ENCODE measurements at places on chromosomes 3 and 15.

- DNase-seq, result no peak
These were observed 49.2 kb downstream of the PIERCE2 start for GRCh38 chr15:55457401-55458022.

- no peak for DNase-seq
These were observed 20.2 kb downstream of the SEMA6D start for GRCh38 chr15:47737477-47737876.

GRCh38 chr3:188350961-188351360, 197.0 kb downstream of the LPP start:
- DNase-seq, result no peak

- no peak for DNase-seq
These were observed 84.1 kb downstream of the MEIS2 start for GRCh38 chr15:37016231-37016630.

DNA sequence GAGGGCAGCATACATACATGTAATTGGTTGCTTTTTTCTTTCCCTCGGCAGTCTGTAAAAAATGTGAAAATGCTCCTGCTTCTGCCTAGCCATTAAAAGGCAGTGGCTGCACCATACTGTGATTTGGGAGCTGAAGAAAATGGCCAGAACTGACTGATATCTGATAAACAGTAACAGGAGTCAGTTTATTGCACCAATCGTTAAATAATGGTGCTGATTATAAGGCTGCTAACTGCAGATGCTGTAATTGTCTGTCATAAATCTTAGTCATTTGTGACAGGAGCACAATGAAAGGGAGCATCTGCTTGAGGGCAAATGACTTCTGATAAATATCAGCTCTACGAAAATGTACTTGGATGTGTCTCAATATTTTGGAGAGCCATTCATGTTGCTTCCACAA, 263.1 kb upstream of the DNAJC19 start:
- DNase-seq, result no peak

DNA sequence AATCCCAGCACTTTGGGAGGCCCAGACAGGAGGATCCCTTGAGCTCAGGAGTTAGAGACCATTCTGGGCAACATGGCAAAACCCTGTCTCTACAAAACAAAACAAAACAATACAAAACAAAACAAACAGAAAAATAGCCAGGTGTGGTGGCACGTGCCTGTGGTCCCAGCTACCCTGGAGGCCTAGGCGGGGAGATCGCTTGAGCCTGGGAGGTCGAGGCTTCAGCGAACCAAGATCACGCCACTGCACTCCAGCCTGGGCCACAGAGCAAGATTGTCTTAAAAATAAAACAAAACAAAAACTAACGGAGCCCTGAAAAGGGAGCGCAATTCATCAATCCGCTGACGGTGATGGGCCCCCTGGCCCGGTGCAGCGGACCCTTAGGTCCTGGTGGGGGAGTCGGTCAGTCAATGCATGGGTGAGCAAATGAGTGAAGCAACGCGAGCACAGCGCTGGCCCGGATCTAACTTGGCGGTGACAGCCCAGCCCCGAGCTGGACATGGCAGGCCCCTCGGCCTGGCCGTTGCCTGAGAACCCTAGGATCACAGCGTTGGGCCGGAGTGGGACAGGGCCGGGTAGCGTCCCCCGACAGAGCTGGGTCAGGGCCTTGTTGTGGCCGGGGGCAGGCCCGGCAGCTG, 52.4 kb upstream of the BLM start:
- DNase-seq, result peak; percentile 34

DNA sequence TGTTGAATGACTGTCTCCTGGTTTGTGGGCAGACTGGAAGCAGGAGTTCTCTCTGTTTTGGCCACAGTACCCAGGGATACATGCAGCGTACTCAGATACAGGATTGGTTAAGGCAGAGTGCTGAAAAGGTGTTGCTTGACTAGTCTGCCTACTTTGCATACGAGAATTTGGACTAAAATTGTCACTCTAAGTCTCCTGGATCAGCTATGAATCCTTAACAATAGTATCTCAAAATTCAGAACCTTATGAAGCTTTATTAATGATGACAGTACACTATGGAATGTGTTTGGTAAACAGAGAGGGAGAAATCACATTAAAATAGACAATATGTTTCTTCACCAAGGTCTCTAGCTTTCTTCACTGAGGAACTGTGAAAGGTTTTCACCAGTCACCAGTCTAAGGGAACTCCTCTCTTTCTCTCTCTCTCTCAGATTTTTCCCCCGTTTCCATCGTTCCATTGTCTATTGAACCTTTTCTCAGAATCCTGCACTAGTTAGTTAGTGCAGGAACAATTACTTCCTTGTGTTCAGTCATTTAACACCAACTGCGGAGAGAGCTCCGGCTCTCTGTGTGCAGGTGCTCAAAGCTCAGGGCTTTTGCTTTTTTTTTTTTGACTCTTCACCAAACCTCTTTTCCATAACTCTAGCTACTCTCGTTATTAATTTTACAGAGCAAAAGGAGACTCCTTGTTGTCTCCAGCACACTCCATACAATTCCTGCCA, 85.9 kb upstream of the FNDC3B start:
- DNase-seq, result no peak

DNA sequence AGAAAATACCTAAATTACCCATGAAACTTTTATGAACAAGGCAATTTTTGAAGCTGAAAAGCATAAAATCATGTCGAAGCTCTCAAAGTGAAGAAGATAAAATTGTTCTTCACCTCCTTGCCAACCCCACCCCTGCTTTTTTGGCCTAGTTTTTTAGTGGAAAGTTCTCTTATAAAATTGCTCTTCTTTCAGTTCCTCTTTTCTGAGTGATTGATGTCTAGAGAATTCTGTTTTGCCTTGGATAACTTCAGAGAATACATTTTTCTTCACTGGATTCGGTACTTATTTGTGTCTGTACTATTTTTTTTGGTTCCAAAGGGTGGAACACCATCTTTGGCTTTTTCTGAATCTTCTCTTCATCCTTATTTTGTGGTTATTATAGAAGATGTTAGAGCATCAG, 25.0 kb upstream of the PYDC2 start:
- no peak for DNase-seq

GRCh38 chr3:132874701-132875100, 152.5 kb upstream of the NPHP3 start:
- DNase-seq, result no peak

DNA sequence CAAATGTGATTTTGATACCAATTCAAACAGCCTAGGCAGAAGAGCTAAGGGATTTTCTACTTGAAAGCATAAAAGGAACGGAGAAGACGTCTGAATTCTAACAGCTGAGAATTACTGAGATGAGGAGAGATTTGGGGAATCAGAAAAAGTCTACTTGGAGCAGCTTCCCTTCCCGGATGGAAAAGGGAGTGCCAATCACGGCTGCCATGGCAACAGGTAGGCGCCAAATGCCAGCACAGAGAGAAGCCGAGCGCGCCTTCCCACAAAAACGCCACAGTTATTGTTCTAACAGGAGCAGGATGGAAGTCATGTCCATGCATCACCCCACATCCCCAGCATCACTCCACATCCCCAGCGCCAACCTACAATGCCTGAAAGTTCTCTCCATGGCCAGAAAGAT, 63.5 kb upstream of the PRR20G start:
- peak; percentile 30 for DNase-seq

DNA sequence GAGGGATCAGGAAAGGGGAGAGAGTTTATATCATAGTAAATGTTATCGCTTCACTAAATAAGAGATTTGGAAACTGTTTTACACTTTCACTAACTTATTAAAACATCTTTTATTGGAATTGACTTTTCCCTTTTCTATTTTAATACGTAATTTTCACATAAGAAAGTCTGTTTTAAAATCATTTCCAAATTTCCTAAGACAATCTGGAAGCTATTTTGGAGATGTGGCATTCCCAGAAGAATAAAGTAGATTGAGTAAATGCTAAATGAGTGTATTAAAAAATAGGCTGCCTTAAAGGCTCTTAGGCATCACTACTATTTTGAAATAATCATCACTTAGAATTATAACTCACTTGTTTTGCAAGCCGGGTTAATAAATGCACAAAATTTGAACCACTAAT, 763.5 kb downstream of the EDEM1 start:
- no peak for DNase-seq
